ENCODE measurements at places on chromosomes 13 and 19. TPM values are rescaled to one million over a fixed set of nuclear protein-coding genes. Genes with fewer than 3 reads are reported as not detected.

TUBA3C gene
- not detected for polyA plus RNA-seq

RPS16 gene
- 2,748 TPM for polyA plus RNA-seq

SLC1A6 gene
- not detected for polyA plus RNA-seq

USHBP1 gene
- polyA plus RNA-seq: 0.04 TPM

PABPC3 gene
- polyA plus RNA-seq: 0.09 TPM

ZNF649 gene
- 3.5 TPM for polyA plus RNA-seq

ZNF383 gene
- 2.0 TPM for polyA plus RNA-seq

MBNL2 gene
- polyA plus RNA-seq: 5.2 TPM

CBARP gene
- polyA plus RNA-seq: 2.4 TPM

PDCD5 gene
- polyA plus RNA-seq: 348 TPM

CEACAM16 gene
- polyA plus RNA-seq: not detected

ATXN8OS gene
- polyA plus RNA-seq: not detected

ADAMTSL5 gene
- 6.7 TPM for polyA plus RNA-seq

NMRK2 gene
- not detected for polyA plus RNA-seq

ADAT3 gene
- polyA plus RNA-seq: 4.8 TPM

CLEC4G gene
- polyA plus RNA-seq: not detected

All from foreskin keratinocyte (primary cell).